ENCODE measurements at places on chromosomes 16 and 17.

GRCh38 chr17:16936536-16937310 is 35.2 kb downstream of the TNFRSF13B start:
- no peak for DNase-seq

DNA sequence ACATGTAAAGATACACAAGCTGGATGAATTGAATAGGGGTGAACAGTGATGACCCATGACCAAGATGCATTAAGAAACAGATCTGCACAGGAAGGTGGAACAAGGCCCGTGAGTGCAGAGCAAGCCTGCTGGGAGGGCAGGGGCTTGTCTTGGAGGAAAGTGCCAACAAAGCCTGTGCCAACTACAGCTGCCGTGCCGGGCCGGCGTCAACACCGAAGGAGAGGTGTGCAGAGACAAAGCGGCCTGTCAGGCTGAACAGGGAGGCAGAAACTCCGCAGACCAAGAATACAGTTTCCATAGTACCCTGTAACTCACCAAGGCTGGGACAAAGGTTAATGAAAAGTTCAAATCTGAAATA is 46.7 kb downstream of the ANKRD11 start:
- DNase-seq = no peak

- DNase-seq = no peak
Measured at GRCh38 chr17:55391244-55391757, 30.3 kb downstream of the MMD start.

DNA sequence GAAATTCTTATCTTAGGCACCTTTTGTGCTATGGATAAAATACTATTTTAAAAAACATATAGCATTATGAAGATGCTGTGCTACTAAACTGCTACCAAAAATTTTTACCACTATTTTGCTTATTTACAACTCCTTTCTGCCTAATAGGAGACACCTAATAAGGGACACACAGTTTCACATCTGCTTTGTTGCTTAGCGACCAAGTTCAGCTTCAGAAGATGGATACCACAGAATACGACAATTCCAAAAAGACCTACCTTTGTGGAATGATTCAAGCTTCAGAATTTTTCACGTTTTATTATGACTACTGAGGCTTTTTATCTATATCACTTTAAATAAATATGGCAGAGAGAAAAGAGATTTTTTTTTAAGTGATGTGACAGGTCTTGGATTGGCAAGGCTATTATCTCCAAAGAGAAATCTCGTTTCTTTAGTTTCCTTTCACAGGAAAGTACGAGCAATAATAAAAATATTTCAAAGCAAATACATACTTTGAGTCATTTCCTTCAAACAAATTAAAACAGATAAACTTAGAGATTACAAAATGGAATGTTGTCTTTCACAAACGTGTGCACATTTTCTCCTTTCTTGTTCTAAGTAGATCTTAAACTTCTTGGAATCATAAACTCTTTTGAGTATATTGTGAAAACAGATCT is 35.4 kb downstream of the SPAG9 start:
- DNase-seq = no peak

DNA sequence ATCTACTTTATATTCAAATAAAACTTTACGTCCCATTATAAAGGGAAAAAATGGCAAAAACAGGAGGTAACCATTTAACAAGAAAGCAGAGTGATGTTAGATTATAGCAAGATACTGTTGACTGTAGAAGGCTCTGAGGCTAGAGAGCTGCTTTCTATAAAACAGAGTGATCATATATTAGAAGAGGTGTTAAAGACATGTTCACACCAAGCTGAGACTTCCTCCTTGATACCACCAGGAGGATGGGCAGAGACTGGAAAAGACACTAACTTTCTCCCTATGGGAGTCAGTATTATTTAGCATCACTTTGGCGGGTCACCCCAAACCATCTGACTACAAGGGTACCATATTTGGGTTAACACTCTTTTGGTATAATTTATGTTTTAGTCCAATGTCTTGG is 687 bp upstream of the CIITA start:
- DNase-seq = no peak
